ENCODE measurements at places on chromosomes 2 and 18.
A peak's percentile ranks its signal among the peaks of the same experiment; 100 is the strongest.

- DNase-seq, result no peak
These were observed 1.1 kb upstream of the TMEFF2 start for GRCh38 chr2:192195548-192196418.

- DNase-seq, result no peak
These were observed 10.6 kb upstream of the TMEM131 start for GRCh38 chr2:98006378-98006777.

DNA sequence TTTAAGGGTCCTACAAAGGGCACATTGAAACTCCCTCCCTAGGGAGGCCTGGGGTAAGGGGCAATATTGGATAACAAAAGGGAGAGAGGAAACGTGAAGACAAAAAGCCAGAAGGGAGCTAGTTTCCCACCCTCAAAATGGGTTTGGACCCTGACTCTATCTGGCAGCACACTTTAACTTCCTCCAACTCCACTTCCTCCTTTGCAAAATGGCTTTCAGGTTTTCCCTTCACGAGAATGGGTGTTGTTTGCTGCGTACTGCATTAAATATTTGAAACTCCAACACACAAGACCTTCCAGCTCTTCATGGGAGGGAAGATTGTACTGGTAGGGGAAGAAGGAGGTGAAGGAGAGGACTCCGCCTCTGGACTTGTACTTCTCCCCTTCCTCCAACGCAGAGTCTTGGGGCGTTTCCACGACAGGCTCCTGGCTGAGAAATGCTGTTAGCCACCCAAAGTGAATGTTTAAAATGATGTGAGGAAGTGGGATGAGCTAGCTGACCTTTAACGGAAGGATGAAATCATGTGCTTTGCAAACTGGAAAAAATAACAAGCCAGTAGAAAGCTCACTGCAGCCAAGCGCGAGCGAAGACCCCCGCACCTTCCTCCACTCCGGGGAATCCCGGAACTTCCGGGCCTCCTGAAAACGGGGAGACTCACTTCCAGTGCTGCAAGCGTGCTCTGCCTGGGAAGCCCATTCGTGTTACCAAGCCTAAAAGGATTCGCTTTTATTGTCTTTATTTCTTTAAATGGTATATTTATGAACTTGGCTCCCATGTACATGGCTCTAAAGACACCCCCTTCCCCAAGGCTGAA, 85.6 kb downstream of the VIT start:
- peak; percentile 11 for DNase-seq

DNA sequence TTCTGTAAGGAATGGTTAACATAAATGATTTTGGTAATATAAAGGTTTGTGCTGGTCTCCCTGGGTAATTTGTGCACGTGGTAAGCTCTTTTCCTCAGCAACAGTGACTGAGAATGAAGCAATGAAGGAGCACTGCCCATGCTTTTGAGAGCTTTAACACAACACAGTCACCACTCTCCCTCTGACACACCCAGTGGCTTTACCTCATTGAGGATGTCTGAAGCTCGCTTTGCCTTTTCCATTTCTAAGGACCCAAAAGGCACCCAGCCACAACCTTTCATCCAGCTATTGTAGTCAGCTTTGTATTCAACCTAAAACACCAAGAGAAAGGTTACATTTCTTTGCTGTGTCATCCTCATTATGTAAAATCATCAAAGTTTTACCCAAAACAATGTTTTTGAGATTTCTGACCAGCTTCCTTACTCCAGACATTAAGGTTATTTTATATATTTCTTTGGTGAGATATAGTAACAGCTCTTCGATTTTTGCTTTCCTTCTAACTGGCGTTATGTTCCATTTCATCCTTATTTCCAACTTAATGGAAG, 51.7 kb downstream of the NEB start:
- no peak for DNase-seq

DNA sequence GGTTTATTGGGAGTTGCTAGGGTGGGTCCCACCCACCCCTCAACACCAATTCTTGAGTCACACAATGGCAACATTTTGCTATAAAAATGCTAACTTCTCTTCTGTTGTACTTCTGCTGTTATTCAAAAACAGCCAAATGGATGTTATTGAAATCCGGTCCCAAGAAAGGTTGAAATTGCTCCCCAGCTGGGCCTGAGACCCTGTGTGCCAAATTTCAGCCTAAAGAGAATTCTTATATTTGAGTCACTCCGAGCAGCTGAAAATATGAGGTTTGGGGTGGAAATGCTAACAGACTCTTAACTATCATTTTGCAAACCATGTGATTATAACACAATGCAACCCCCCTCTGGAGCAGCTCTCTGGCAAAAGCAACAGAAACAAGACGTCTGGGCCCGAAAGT, 27.0 kb upstream of the ACVR1 start:
- DNase-seq, result no peak

DNA sequence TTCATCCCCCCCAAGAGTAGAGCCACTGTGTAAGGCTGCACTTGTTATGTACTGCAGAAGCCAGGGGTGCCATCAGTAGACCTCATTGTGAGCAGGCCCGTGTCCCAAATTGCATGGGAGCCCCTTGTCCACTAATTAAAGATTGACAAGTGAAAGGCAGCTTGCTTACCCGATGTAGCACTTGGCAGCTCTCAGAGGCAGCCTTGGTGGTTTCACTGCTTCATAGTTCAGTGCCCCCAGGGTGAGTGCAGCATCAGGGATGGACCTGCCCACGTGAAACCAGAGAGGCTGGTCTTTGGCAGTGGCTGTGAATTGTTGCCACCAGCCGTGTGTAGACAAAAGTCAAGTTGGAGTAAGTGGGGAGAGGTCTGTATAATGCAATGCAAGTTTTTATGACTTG, 13.3 kb downstream of the TUBB6 start:
- no peak for DNase-seq

GRCh38 chr2:209511637-209512036, 87.8 kb downstream of the MAP2 start:
- DNase-seq, result no peak

- DNase-seq, result no peak
These were observed 443.3 kb downstream of the SOCS6 start for GRCh38 chr18:70732188-70732587.
